Heart right ventricle (tissue), 16 donors: ENCODE measurements at places on chromosomes 2 and 18. TPM values are rescaled to one million over a fixed set of nuclear protein-coding genes. Genes with fewer than 3 reads are reported as not detected.

Gene CLEC4F
- polyA plus RNA-seq = 2.4 TPM

Gene NT5C1B
- not detected for polyA plus RNA-seq

Gene GPR45
- not detected for polyA plus RNA-seq

Gene IL36B
- not detected for polyA plus RNA-seq

Gene EMX1
- 0.07 TPM for polyA plus RNA-seq

Gene BMP10
- 0.03 TPM for polyA plus RNA-seq

Gene DLX2
- polyA plus RNA-seq = not detected

Gene LHCGR
- polyA plus RNA-seq = not detected

Gene POMC
- 6.1 TPM for polyA plus RNA-seq

Gene GREB1
- 1.2 TPM for polyA plus RNA-seq

Gene ITPRIPL1
- 1.1 TPM for polyA plus RNA-seq

Gene SH3RF3
- polyA plus RNA-seq = 8.9 TPM

Gene MYCN
- 0.35 TPM for polyA plus RNA-seq

Gene EPC2
- polyA plus RNA-seq = 5.5 TPM

Gene SERPINB5
- 0.03 TPM for polyA plus RNA-seq

Gene SIX2
- 1.9 TPM for polyA plus RNA-seq

Gene RSAD2
- 3.4 TPM for polyA plus RNA-seq

Gene VPS4B
- polyA plus RNA-seq = 6.1 TPM

Gene OSGEPL1
- polyA plus RNA-seq = 5.0 TPM

Gene DNAJC5G
- 0.19 TPM for polyA plus RNA-seq

Gene AKAIN1
- not detected for polyA plus RNA-seq

Gene CHRNG
- not detected for polyA plus RNA-seq

Gene PSMA8
- polyA plus RNA-seq = not detected

Gene ANKRD30B
- polyA plus RNA-seq = not detected

Gene SCN9A
- polyA plus RNA-seq = 0.59 TPM

Gene MRPL33
- polyA plus RNA-seq = 123 TPM

Gene PLCD4
- 0.59 TPM for polyA plus RNA-seq

Gene CHPF
- 76.9 TPM for polyA plus RNA-seq

Gene FAM110C
- polyA plus RNA-seq = 0.66 TPM

Gene TFCP2L1
- polyA plus RNA-seq = 0.03 TPM

Gene ABCB6
- polyA plus RNA-seq = 31.0 TPM
